Astrocyte of the spinal cord (primary cell): ENCODE measurements at places on chromosomes 16 and 17.

DNA sequence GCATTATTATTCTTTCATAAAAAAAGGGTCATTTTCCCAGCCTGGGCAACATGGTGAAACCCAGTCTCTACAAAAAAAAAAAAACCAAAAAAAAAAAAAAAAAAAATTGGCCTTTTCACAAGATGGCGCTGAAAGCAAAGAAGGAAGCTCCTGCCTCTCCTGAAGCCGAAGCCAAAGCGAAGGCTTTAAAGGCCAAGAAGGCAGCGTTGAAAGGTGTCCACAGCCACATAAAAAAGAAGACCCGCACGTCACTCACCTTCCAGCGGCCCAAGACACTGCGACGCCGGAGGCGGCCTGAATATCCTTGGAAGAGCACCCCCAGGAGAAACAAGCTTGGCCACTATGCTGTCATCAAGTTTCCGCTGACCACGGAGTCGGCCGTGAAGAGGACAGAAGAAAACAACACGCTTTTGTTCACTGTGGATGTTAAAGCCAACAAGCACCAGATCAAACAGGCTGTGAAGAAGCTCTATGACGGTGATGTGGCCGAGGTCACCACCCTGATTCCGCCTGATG lies 4.9 kb upstream of the PGAP6 start:
- DNase-seq = no peak

- peak; percentile 58 for DNase-seq
These were observed 32.8 kb downstream of the MYO15A start for GRCh38 chr17:18141210-18141803.

- DNase-seq = no peak
These were observed 570 bp upstream of the NME3 start for GRCh38 chr16:1771864-1772361.

- DNase-seq = no peak
These were observed 67.9 kb upstream of the RPL38 start for GRCh38 chr17:74135391-74136167.

- DNase-seq = no peak
These were observed 41.2 kb downstream of the PRKCA start for GRCh38 chr17:66343531-66344078.

GRCh38 chr16:84458606-84459532 lies 45.6 kb downstream of the MEAK7 start:
- DNase-seq = no peak

GRCh38 chr16:51538707-51539498 lies 387.8 kb upstream of the SALL1 start:
- DNase-seq = peak; percentile 96

DNA sequence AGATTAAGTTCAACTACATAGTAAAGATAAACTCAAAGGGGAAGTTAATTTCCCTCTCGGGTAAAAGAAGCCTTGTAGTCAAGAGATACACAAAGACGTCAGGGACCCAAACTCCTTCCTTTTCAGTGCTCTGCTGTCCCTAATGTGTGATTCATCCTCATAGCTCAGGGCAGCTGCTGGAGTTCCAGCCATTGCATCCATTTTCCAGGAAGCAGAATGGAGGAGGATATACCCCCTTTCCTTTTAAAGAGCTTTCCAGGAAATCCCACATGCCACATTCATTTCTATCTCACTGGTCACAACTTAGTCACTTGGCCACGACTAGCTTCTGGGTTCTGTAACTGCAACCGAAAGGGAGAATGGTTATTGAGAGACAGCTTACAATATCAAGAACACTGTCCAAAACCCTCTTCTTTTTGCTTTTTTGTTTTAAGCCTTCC lies 95.3 kb downstream of the SOCS1 start:
- DNase-seq = no peak
